ENCODE measurements at places on chromosomes 12 and 14.

DNA sequence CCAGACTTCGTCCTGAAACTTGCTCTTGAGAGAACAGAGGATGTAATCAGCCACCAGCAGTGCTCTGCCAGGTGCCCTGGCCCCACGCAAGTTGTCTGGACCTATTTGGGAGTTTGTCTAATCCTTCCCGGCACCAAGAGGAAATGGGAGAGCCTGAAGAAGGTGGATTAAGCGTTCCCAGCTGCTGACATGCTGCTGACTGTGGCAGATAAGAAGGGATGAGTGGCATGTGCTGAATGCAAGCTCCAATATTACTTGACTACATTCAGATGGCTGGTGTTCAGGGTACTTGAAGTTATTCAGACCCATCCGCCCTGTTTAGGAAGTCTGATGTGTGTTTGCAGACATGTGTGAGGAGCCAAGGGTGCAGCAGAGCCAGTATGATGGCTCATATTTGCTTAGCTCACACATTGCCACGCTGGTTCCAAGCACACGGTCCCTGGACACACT lies 440.6 kb upstream of the CCDC196 start:
- DNase-seq, result no peak

DNA sequence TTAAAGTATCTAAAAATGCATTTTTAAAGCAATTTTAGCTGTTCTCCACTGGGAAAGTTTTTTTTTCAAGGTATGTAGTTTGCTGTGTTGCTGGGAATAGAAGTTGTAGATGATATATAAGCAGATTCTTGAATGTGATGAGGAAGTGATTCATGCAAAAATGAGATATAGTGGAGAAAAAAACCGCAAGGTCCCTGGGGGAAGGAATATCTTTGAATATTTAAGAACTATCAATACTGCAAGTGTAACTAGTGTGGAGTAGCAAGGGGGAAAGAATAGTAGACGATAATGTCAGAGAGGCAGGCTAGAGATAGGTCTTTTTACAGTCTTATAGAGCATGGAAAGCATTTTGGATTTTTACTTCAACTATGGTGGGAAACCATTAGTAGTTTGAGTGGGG lies 42.5 kb downstream of the PTCSC3 start:
- no peak for DNase-seq

DNA sequence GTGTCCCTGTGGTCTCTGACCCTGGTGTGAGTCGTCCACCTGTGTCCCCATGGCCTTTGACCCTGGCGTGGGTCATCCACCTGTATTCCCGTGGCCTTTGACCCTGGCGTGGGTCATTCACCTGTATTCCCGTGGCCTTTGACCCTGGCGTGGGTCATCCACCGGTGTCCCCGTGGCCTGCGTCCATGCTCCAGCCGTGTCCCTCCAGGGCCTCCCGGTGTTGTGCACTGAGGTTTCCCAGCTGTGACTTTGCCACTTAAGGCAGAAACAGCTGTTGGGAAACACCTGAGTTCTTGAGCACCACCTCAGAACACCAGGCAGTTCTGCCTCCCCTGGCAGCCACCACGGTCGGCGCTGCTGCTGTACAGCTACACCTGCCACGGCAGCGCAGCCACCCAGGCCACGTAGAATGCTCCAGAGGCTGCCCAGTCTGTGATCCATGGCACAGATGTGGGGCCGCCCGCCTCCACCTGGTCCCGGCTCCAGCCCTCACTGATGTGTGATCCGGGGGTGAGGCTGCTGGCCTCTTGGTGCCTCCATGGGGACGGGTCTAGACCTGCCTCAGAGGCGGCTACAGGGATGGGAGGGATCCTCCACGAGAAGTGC lies 69.1 kb upstream of the GALNT9 start:
- DNase-seq, result no peak

DNA sequence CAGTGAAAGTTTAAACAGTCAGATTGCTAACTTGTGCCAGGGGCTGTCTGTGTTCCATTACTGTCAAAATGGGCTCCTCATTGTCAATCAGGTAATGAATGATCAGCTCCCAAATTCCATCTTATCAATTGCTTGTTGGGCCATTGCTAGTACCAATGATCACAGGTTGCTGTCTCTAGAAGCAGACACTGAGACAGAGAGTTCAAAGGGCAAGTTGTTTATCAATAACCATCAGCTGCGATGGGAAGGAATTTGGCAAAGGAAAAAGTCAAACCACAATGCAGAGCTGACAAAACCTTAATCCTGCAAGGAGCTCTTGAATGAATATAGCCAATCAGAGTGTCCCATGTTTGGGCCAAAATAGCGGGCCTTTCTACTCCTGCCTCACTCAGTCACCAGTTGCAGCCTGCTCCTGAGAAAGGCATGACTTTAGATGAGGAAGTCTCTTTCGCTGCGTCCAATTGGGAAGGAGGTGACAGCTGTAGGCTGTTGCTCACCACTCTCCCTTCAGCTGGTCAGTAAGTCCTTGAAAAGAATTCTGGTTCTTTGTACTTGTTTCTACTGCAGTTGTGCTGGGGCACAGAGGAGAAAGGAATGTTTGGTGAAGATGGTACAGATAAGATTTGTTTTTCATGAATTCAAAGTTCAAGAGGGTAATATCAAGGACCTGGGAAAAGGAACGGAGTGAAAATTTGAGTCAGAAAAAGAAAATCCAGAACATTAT lies 179.2 kb upstream of the PDE3A start:
- no peak for DNase-seq

- no peak for DNase-seq
Observed at GRCh38 chr12:46752396-46752795, 73.4 kb downstream of the SLC38A4 start.

DNA sequence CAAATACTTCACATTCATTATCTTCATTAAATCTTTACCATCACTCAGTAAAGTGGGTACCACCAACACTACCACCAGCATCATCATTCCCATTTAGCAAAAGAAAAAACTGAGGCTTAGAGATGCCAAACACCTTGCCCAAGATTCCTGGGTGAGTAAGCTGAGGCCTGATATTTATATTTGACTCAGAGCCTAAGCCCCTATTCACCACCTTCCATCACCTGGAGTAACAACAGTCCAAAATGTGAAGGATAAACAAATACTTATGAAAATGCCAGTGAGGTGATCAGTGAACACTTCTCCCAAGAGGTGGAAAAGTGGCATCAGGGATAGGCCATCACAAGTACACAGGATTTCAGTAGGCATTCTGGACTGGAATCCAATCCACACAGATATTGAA lies 3.7 kb downstream of the SLC38A1 start:
- no peak for DNase-seq

DNA sequence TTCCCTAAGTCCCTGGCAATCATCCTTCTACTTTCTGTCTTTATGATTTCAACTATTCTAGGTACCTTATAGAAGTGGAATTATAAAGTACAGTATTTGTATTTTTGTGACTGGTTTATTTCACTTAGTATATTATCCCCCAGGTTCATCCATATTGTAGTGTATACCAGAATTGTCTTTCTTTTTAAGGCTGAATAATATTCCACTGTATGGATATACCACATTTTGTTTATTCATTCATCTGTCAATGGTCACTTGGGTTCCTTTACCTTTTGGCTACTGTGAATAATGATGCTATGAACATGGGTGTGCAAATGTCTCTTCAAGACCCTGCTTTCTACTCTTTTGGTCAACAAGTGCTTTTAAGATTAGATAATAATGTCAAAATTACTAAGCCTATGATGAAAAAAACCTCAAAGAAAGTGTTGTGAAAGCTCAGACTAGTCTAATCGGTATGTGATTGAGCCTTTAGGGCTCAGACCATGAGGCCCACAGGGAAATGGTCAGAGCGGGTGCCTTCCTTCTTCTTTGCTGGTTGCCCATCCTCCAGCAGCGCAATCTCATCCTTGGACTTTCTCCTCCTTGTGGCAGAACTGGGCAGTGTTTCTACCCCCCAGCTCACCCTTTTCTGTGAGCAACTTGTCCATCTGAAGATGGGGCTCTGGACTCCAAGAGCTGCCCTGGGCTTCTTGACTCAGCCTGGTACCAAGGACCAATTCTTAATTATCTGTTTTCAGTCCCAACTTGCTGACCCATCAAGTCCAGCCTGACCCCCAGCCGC lies 105.4 kb downstream of the TTC8 start:
- DNase-seq, result no peak

DNA sequence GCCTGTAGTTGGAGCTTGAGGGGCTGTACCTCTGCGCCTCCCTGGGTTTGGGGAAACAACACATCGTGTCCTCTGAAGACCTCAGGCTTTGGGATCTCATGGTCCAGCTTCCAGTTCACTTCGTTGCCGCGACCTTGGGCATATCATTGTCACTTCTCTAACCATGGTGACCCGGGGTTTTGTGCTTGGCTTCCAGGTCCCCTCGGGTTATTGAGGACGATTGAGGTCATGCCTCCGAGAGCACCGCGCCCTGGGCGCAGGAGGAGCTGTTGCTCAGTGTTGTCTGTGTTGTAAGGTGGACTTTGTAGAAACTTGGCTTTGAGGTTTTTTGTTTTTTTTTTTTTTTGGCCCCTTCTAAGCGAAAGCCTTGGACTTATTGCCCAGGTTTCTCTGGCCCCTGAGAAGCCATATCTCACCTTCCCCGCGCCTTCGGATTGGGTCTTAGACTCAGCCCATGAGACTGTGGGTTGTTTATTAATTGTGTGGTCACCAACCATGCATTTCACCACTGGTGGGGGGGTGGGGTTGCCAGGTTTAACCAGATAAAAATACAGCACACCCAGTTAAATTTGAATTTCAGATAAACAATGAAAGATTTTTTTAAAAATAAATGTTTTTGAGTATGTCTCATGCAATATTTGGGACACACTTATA lies 2.6 kb downstream of the BCL7A start:
- no peak for DNase-seq

- no peak for DNase-seq
Observed at GRCh38 chr12:79063258-79063657, 198.7 kb downstream of the SYT1 start.

GRCh38 chr14:21748869-21749303 lies 75.3 kb upstream of the OR4E1 start:
- DNase-seq, result peak; percentile 66

DNA sequence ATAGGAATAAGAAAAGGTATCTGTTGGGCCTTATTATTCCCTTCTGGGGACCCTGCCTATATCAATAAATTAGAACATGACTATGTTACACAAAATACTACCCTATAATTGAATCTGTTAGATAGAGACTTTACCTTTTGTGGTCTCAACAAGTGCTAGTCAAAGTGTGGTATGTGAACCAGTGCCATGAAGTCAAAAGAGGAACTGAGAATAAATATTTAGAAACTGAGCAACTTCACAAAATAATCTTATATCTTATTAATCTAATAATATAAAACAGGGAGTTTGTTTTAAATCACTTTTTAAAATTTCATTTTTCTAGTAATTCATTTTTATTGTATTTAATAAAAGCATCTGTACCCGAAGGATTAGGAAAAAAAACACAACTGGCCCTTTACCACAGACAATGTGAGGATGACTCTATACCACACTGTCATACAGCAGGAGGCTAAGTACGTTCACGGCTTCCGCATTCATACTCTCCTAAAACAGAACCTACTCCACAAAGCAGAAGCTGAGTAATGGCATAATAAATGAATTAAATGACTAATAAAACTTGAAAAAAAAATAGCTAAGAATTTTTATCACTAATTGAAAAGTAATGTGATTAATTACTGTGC lies 42.1 kb downstream of the SEC23A start:
- no peak for DNase-seq

GRCh38 chr14:92880851-92881250 lies 42.1 kb upstream of the CHGA start:
- DNase-seq, result no peak

- no peak for DNase-seq
Observed at GRCh38 chr12:116765271-116765670, 27.2 kb downstream of the RNFT2 start.

- no peak for DNase-seq
Observed at GRCh38 chr12:109069307-109070271, 17.2 kb downstream of the USP30 start.

- no peak for DNase-seq
Observed at GRCh38 chr14:60278350-60278749, 29.3 kb downstream of the PPM1A start.

GRCh38 chr12:70178038-70178437 lies 65.2 kb upstream of the CNOT2 start:
- no peak for DNase-seq

DNA sequence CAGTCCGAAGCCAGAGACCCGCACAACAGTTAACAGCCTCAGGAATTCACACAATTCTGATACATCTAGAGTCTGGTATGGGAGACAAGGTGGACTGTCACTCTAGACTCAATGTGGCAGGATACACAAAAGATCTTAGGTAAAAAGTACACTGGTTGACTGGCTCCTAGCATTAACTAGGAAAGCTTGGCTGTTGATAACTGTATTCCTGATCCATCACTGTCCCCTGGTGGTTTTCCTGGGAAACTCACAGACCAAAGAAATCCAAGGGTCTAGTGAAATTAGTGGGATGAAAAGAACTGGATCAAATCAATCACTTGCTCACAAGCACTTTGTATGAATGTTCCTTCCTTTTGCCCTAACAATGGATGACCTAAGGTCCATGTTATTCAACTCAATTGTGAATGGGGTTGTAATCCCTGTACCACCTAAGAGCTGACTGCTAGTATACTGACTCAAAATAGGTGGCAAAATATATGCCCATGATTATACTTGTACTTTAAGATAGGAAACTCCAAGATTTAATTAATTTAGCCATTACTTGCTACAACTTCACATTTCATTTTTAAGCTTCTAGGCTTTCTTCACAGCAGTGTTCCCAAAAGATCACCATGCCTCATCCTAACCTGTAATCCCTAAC lies 14.0 kb downstream of the NPC2 start:
- no peak for DNase-seq

DNA sequence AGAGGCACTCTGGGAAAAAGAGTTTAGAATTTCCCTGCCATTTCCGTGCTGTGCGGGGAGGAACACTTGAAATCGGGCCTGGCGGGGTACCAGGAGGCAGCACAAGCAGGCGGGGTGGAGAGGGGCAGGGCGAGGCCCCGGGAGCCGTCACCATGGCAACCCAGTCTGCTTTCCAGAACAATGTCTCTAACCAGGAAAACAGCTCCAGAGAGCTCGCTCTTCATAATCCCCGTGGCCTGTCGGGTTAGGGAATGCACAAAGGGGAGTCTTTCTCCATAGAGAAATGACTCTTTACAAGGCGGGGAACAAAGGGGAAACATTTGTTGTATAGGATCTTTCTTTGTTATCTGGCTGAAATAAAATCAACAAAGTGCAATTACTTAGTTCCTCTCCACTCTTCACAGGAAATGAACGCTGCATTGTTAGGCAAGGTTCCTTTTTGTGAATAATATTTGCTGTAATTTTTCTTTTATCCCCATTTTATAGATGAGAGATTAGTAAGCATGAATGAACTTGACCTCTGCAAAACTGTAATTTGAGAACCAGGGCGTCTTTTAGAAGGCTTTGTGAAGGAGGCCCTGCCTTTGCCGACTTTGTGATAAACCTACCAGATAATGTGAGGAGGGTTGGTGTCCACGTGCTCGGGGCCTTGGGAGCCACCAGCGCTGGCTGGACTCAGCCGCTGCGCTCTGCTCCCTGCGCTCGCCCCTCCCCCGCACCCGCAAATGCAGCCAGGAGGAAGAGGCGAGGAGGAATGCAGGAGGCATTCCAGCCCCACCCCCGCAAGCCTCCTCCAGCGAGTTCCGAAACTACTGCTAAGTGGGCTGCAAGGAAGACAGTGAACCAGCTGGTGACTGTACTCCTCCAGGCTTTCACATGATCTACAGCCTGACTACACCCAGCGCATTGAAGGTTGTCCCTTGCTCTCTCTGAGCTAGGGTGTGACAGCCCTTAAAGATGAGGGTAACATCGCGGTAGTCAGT lies 105.2 kb upstream of the ATF7IP start:
- DNase-seq, result no peak
